ENCODE measurements at places on chromosomes 13 and 19.

GRCh38 chr13:22311734-22312404 lies 641.0 kb downstream of the FGF9 start:
- DNase-seq, result no peak

DNA sequence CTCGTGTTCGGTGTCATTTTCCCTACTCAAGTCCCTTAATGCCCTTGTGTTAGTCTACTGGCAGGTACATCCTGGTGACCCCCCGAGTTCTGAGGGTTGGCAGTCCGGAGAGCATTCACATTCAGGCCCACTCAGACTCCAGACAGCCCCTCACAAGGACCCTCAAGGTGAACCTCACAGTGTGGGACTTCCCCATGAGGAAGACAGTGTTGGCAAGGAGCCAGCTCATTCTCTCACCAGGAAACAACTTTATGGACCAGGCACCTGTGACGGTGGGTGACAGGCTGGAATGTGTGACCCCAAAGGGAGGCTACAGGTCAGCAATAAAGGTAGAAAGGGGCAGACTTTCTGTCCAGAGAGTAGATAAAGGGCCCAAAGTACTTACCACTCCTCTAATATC lies 24.5 kb downstream of the RDH8 start:
- no peak for DNase-seq

DNA sequence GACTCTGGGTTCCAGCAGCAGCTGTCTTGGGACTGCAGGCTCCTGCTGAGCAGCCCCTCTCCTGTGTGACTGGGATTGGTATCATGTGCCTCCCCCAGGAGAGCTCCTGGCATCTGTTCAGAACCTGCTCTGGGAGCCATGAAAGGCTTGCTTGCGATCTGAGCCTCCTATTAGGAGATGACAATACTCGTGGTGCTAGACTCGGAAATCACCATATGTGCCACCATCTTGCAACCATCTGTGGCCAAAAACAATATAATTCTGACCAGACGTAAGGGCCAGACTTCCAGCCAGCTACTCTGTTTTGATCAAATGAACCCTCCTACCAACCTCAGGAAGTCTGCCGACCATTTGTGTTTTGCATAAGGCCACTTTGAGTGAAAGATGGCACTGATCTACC lies 484.7 kb downstream of the IRS2 start:
- DNase-seq, result no peak

DNA sequence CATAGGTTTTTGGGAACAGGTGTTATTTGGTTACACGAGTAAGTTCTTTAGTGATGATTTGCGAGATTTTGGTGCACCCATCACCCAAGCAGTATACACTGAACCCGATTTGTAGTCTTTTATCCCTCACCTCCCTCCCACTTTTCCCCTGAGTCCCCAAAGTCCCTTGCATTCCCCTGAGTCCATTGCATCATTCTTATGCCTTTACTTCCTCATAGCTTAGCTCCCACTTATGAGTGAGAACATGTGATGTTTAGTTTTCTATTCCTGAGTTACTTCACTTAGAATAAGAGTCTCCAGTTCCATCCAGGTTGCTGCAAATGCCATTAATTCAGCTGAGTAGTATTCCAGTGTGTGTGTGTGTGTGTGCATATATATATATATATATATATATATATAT lies 97.2 kb upstream of the EDNRB start:
- DNase-seq, result no peak

GRCh38 chr19:40279761-40280607 lies 5.2 kb downstream of the AKT2 start:
- no peak for DNase-seq

DNA sequence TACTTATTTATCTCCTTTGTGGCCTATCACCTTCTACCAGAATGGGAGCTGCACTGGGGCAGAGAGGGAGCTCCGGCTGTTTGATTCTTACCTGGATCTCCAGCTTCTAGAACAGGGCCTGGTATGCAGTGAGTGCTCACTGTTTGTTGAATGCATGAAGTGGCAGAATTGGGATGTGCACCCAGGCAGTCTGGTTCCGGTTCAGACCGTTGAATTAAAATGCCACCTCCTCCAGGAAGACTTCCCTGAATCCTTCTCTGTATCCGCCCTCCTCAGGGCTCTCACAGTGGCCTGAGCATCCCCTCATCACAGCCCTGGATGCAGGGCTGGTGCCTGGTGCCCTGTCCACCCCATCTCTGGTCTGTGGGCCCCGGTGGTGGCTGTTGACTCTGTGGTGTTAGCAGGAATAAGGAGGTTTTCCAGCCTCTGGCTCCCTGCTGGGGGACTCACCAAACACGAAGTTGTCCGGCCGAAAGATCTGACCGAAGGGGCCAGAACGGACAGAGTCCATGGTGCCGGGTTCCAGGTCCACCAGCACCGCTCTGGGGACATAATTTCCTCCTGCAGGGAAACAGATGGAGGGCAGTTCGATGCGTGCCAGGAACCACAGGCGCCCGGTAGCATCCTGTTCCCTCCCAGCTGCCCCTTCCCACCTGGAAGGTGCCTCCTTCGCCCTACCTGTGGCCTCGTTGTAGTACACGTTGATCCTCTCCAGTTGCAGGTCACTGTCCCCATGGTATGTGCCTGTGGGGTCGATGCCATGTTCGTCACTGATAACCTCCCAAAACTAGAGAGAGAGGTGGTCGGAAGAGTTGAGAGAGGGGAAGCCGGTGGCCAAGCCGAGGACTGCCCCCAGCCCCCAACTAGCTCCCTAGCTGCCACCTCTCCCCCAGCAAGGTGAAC lies 1.0 kb downstream of the TUBB4A start:
- DNase-seq, result no peak

DNA sequence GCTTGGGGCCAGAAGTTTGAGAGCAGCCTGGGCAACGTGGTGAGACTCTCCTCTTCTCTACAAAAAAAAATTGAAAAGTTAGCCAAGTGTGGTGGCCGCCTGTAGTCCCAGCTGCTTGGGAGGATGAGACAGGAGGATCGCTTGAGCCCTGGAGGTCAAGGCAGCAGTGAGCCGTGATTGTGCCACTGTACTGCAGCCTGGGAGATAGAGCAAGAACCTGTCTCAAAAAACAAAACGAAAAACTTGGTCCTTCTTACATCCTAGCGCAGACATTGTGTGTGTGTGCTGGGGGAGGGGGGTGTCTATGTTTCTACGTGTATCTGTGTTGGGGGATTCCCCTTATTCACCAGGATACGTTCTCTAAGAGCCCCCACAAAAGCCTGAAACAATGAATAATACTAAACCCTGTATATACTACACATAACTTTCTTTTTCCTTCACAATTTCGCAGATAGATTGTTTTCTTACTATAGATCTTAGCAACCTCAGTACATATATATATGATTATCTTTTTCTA lies 7.9 kb downstream of the AXL start:
- no peak for DNase-seq

DNA sequence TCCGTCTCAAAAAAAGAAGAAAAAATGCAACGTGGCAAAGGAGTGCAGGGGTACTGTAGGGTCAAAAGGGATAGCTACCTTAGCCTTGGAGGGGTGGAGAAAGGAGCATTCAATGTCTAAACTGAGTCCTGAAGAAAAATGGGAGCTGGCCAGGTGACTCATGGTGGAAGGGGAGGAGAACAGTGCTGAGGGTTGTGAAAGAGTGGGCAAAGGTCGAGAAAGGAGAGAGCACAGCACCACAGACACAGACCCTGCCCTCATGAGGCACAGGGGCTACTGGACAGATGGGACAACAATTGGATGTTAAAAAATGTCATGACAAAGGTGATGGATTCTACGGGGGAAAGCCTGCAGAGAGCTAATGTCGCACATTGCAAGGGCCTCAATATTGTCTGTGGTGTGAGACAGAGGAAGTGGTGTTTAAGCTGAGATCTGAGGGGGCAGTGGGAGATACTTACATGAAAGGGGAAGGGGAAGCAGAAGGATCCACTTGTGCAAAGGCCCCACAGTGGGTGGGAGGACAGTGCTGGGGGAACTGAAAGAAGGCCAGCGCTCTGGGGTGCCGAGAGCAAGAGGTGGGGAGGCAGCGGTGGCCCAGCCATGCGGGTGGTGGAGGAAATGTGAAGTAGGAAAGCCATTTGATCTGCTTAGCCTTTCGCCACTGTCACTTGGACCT lies 42.9 kb upstream of the URAD start:
- DNase-seq, result peak; percentile 36

Data from putamen (tissue), 1 donor.